Placental epithelial cell (primary cell): ENCODE measurements at places on chromosomes 2 and 18. TPM values are rescaled to one million over a fixed set of nuclear protein-coding genes. Genes with fewer than 3 reads are reported as not detected.

FNDC4 gene
- total RNA-seq = 11.0 and 12.1 TPM in 2 replicates

HOXD12 gene
- total RNA-seq = not detected in 2 replicates

TUBA3D gene
- total RNA-seq = 0.39 and 1.7 TPM in 2 replicates

CSRNP3 gene
- total RNA-seq = 2.3 and 7.5 TPM in 2 replicates

CHAC2 gene
- 1.6 TPM in 1 of 2 replicates, not detected in the other for total RNA-seq

ZNF892 gene
- 18.5 and 20.7 TPM in 2 replicates for total RNA-seq

MOGAT1 gene
- total RNA-seq = not detected in 2 replicates

MSTN gene
- not detected in 2 replicates for total RNA-seq

UCN gene
- 0.22 and 2.0 TPM in 2 replicates for total RNA-seq

EFR3B gene
- 0.39 and 0.43 TPM in 2 replicates for total RNA-seq

PMAIP1 gene
- total RNA-seq = 0.79 and 1.5 TPM in 2 replicates

PLB1 gene
- total RNA-seq = 0.98 and 4.7 TPM in 2 replicates
